Inflammatory macrophage (primary cell): ENCODE measurements at places on chromosomes 13 and 19.

DNA sequence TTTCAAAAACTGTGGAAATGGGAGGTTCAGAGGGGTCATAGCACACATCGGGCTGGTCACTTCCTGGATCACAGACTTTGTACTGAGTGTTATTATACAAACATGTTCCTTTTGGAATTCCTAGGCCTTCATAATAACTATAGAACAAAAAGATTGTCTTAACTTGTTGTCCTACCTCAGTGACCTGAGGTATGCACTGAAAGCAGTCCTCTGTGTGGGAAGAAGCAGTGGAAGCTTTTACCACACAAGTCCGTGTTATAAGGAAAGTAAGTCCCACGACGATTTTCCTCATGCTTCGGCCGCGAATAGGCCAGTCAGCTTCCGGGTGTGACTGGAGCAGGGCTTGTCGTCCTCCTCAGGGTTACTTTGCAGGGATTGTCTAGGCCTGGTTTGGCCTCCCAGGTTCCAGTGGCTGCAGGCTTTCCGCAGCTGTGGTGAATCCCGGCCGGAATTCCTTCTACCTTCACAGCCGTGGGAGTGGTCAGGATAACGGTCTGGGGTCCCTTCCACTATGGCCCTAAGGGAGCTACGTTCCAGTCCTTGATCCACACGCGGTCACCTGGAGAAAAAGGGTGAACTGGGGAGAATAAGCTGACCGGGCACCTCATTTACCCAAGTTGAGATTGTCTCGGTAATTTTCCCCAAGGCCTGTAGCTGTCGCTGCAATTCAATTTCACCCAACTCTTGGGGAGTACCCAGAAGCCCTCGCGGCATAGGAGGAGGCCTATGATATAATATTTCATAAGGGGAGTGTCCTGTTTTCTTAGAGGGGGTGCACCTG lies 16.0 kb downstream of the NAPSA start:
- DNase-seq = no peak

DNA sequence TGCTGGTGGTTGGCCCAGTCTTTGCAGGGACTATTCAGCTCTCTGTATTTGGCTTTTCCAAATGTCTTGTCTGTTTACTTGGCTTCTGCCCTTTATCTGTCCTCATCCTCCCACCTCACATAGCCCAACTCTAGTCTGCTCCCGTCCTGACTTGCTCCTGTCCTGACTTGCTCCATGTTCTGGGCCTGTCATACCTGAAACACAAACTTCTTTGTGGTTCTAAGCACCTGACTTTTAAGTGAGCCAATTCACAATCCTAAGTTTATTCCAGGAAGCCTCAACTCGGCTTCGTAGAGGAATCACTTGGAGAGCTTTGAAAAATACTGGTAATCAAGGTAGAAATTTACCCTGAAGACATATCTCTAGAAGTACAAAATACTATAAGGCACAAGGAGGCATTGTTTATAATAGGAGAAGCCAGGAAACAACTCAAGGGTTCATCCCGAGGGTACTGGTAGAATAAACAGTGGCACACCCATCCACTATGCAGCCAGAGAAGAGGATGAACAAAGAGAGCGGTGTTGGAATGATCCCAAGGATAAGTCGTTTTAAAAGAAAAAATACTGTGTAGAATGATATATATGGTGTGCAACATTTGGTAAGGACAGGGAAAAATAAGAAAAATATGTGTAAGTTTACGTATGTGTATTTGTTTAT lies 284.5 kb downstream of the FGF14 start:
- DNase-seq = no peak

DNA sequence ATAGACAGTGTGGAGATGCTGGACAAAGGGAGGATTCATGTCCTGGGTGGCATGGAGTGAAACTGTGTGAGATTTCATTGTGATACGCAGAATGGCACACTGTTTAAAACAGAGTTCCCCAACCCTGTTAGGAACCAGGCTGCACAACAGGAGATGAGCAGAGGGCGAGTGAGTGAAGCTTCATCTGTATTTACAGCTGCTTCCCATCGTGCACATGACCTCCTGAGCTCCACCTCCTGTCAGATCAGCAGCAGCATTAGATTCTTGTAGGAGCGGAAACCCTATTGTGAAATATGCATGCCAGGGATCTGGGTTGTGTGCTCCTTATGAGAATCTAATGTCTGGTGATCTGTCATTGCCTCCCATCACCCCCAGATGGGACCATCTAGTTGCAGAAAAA lies 72.5 kb downstream of the RAP2A start:
- DNase-seq = no peak

DNA sequence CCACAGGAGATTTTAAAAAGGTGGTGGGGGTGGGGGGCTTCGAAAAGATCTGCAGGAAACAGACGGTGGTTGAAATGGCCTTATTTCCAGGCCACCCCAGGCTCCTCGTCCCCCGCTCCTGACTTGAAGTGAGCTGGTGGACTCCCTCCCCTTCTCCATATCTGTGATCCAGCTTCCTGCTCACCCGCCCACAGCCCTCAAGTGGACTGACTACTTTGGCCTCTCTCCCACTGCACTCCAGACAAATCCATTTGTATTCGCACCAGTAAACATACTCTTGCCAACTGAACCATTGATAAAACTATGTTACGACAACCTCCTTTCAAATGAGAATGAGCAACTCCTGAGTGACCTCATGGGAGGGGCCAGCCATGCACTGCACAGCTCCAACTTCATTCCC lies 259.5 kb downstream of the COL4A1 start:
- no peak for DNase-seq

- DNase-seq = no peak
Measured at GRCh38 chr13:20980899-20981298, 78.4 kb upstream of the XPO4 start.

- no peak for DNase-seq
Measured at GRCh38 chr19:38922482-38922881, 8.1 kb downstream of the SARS2 start.

- no peak for DNase-seq
Measured at GRCh38 chr19:44823373-44823698, 14.4 kb downstream of the BCAM start.

DNA sequence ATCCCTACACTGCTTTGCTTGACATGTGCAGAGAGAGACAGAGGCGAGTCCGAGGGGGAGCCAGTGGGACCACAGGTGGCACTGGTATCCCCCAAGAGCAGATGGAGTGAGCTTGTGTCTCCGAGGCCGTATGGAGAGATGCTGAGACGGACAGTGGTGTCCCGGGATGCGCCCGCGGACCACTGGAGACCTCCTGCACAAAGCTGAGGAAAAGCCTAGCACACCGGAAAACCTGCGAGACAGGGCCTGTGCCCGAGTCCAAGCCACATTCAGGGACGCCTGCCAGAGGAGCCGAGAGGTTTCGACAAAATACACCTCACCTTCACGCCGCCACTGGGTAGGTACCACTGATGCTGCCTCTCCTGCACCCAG lies 66.0 kb upstream of the ZNF527 start:
- DNase-seq = no peak

DNA sequence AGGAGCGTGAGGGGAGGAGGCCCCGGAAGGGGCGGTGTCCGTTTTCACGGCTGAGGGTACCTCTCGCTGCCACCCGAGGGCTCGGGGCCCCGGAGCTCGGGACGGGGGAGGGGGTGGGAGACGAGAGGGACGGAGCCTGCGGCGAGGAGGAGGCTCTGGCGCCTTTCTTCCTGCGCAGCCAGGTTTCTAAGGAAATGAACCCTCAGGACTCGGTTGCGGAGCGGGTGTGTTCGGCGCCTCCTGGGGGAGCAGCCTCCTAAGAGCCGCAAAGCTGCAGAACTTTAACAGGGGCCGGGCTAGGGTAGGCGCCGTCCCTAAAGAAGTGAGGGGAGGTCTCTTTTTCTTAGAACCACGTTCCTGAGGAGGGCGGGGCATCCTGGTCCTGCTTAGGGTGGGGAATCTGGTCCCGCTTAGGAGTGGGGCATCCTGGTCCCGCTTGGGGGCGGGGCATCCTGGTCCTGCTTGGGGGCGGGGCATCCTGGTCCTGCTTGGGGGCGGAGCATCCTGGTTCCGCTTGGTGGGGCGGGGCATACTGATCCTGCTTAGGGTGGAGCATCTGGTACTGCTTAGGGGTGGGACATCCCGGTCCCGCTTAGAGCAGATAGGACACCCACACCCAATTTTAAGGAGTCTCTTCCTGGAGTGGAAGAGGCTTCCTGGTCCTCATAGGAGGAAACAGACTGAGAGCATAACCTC lies 6.2 kb downstream of the SYT5 start:
- DNase-seq = peak; percentile 11

DNA sequence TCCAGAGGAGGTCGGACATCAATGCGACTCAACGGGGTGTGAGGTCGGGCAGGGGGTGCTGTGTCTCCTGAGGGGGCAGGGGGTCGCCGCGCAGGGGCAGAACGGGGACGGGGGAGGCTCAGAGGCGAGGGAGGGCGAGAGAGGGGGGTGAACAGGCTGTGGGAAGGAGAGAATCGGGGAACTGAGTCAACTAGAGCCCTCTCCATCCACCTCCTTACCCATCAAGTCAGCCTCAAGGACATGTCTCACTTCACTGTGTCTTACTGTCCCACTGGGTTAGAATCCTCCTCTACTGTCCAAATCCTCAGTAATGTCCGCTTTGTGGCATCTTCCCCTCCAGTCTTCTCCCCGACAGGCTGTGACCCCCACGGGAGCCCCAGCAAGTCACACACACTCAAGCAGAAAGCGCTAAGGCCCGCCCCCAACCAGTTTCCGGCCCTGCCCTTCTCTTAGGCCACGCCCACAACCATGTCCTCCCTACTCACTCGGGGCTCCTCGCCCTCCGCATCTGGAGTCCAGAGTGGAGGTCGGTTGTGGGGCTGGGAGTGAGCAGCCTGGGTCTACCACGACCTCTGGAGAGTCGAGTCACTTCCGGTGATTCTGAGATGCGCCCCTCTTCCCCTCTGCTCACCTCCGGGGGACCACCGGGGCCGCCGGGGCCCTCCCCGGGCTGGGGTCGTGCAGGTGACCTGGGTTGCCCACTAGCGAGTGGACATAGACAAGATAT lies 9.3 kb downstream of the PLEKHA4 start:
- DNase-seq = peak; percentile 54

DNA sequence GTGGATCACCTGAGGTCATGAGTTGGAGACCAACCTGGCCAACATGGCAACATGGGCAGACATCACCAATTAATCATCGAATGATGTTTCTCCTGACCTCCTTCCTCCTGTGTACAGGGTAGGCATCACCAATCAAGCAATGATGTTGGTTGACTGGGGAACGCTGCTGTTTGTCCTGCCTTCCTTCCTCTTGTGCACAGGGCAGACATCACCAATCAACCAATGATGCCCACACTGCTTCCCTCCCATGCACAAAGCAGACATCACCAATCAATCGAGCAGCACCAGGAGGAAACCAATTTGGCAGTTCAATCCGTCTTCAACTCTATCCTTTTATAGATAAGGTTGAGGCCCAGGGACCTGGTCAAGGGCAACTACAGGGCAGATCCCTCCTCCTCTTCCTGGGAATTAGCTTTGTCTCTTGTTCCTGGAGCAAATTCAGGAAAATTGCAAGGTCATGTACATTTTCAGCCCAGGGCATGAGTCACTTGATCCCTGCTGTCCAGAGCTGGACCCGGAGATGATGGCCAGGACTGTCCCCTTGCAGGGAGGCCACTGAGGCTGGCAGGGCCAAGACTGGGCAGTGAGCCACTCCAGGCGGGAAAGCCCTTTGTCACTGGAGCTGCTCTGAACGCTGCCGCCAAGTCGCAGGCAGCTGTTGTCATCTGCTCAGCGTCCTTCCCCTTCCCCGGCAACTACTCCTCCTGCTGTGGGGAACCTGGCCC lies 5.3 kb upstream of the CSNK1G2 start:
- peak; percentile 74 for DNase-seq

GRCh38 chr13:27641711-27642502 lies 20.2 kb downstream of the POLR1D start:
- DNase-seq = no peak

DNA sequence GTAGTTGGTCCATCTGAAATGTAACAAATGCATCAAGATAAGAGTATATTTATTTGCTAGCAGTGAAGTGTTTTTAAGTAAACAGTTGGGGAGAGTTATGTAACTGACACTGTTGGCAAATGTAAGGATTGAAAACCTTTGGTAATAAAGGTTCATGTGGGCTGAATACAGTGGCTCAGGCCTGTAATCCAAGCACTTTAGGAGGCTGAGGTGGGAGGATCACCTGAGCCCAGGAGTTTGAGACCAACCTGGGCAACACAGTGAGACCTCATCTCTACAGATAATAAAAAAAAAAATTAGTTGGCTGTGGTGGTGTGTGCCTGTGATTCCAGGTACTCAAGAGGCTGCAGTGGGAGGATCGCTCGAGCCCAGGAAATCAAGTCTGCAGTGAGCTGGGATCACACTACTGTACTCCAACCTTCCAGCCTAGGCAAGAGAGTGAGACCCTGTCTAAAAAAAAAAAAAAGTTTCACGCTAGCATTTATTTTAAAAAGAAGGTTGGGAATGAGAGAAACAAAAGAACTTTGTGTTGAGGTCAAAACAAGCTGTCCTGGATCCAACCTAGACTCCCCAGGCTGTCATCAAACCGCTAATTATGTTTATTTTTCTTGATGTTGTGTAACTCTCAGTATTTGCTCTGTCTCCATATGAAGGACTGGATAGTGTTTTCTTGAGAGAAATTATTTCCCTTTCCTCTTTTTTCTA lies 20.7 kb downstream of the SETDB2 start:
- DNase-seq = no peak

- DNase-seq = no peak
Measured at GRCh38 chr19:2528675-2529101, 52.8 kb downstream of the GADD45B start.

DNA sequence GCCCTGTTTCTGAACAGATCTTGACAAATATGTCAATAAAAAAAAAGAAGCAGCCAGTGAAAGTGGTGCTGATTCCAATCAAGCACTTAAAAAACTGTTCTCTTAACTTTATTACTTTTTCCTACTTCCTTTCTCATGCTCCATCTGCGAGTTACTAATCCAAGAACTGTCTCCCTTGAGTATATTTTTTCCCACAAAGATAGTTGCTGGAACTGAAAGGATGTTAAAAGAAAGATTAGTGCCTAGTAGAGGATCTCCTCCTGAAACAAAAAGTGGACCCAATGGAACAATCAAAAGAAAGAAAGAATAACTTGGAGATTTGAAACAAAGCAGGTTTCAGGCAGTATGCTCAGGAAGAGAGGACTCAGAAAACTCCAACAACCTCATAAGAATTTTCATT lies 1034.8 kb downstream of the PCDH17 start:
- DNase-seq = no peak

DNA sequence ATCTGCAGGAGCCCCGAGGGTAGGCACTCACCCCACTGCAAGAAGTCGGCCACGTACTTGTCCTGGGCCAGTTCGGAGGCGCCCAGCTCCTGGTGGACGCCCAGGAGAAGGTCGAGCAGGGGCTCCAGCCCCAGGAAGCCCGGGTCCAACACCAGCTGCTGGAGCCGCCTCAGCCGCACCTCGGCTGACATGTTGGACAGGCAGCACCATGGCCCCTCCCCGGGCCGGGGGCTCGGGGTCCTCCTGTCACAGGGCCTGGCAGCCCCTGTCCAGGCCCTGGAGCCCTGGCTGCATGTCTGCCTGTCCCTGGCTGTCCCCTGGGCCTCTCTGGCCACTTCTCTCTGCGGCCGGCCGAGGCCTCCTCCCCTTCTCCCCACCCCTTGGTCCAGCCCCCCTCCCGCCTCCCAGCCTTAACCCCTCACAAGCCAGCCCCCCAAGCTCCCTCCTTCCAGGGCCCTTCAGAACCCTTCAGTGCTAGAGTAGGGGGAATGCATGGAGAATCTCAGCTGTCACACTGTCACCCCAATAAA lies at the start of gene DMPK:
DMPK (minus strand) TSS at position 329 of the 530 bp plus-strand sequence; CDS start at position 191, 138 bp downstream.
- DNase-seq = no peak
